ENCODE measurements at places on chromosomes 1 and 21.

- no peak for DNase-seq
These were observed 51.0 kb downstream of the C4BPA start for GRCh38 chr1:207155028-207155427.

DNA sequence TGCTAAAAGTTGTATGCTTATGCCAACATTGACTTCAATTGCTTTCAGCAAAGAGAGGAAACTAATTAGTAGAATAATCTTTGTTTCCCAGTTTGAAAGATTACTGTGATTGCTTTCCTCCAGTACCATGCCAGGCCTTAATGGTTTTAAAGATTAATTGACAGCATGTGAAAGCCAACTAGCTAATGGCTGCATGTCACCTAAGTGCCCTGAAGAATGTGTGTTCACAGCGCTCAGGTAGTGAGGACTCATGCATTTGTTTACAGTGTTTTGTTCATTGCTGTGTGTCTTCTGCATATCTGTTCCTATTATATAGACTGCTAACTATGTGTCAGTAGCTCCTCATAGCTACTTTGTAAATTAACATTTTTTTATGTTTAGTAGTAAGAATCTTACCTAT, 335.6 kb downstream of the LRRIQ3 start:
- DNase-seq = no peak

DNA sequence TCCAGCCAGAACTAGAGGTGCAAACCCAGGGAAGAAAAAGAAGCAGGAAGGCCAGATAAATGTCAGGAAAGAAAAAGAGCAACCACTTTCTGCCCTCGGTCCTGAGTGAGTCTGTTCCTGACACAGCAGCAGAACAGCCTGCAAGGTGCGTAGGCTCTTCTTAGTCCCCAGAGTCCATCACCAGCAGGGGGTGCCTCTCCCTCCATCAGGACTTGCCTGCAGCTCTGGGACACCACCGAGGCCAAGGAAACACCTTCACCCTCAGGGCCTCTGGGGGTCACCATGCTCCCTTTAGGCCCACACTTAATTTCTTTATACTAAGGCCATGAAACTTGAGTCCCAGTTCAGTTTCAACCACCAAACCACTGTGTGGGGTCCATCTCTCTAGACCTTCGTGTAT, 43.7 kb upstream of the NFASC start:
- DNase-seq = peak; percentile 58

GRCh38 chr1:42385283-42385682, 4.7 kb downstream of the RIMKLA start:
- DNase-seq = no peak

DNA sequence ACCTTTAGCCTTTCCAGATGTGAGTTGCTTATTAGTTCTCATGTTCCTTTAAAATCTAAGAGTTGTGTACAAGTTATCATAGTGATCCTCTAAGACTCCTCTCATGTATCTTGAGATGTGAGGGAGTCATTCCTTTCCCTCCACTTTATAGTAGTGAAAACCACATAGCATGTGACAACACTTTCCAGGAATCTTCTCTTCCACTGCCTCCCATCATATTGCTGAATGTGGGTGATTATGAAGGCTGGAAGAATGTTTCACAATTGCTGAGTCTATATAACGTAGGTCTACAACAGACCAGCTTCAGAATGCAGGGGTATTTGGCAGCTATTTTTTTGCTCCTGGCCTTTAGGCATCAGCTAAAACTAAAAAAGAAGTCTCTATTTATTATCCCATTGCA, 44.7 kb upstream of the LRRC7 start:
- DNase-seq = no peak

- no peak for DNase-seq
These were observed 4.1 kb downstream of the PTPRU start for GRCh38 chr1:29240400-29240837.

GRCh38 chr1:61337441-61337951, 255.1 kb downstream of the NFIA start:
- DNase-seq = no peak

DNA sequence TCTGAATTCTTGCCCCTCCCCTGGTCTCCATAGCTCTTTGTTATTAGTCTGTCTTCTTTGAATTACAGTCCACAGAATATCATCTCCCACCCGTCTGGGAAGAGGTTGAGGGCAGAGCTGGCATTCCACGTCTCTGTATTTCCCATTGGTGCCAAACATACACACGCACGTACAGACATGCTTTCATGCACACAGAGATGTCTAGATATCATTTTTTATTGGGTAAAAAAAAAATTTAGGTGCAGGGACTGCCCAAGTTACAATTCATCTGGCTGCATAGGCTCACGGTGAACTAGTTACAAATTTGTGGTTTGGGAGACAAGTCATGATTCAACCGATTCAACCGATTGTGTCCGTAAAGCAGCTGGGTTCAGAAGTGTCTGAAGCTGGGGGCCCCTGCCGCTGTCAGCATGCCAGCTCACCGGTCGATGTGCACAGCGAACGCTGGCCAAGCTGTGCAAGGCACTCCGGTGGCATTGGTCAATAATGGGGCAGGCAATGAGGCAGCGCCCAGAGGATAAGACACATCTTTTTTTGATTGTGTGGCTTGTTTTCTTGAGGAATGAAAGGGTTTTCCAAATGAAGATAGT, 73.7 kb downstream of the KCNN3 start:
- DNase-seq = no peak

GRCh38 chr1:159938211-159938852, 7.1 kb downstream of the IGSF9 start:
- no peak for DNase-seq

DNA sequence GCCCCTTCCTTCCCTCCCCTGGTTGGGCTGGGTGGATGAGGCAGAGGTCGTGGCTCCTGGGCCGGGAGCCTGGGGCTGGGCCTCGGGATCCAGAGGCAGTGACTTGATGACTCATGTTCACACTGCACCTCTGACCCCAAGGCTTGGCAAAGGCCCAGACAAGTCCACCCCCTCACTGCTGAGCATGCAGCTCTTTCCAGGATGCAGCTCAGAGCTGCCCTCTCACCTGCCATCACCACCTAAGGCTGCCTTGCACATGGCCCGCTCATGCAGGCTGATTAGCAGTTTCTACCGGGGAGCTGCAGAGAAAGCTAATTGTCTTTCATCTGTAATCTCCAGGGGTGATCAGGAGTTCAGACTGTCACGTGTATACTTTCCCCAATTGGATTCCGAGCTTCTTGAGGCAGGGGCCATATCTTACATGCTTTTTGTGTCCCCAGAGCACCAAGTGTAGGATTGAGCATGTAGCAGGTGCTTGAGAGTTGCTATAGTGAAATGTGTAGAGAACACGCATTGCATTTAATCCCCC, 62.1 kb downstream of the LRRN2 start:
- DNase-seq = no peak

- no peak for DNase-seq
These were observed 257.0 kb downstream of the GRIK1 start for GRCh38 chr21:29682800-29683199.

GRCh38 chr1:20936621-20937020, 149.5 kb upstream of the HP1BP3 start:
- no peak for DNase-seq

- no peak for DNase-seq
These were observed 102.0 kb upstream of the C8B start for GRCh38 chr1:57067863-57068262.

- no peak for DNase-seq
These were observed 12.9 kb upstream of the NOS1AP start for GRCh38 chr1:162056579-162056978.

GRCh38 chr1:66890621-66891020, 34.0 kb downstream of the DNAI4 start:
- no peak for DNase-seq

DNA sequence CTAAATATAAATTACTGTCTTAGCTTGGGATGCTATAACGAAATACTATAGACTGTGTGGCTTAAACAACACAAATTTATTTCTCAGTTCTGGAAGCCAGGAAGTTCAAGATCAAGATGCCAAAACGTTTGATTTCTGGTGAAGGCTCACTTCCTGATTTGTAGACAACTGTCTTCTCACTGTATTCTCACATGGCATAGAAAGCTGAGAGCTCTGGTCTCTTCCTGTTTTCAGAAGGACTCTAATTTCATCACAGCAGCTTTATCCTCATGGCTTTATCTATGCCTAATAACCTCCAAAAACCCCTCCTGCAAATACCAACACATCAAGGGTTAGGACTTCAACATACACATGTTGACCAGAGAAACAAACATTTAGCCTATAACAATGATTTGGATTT, 1795.5 kb downstream of the MRPL39 start:
- DNase-seq = no peak

DNA sequence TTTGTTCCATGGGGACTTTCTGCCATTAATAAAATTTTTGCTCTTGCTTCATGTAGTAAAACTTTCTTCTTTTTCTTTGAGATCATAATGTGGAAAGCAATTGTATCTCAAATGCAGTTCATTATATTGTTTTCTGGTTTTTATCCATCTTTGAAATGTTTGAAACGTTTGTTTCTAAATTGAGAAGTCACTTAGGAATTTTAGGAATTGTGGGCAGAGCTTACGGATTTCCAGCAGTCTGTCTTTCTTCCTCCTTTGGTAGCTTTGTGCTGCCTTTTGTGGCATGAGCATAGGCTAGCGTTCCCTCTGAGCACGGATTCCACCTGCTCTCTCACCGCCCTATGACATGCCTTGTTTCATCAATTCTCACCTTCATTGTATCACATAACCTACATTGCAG, 2.9 kb upstream of the ST6GALNAC5 start:
- no peak for DNase-seq

GRCh38 chr1:234213658-234214128, 159.6 kb upstream of the COA6 start:
- no peak for DNase-seq

Data from stimulated activated CD8-positive, alpha-beta memory T cell treated with anti-CD3 and anti-CD28 coated beads, Interleukin-4, amount 100 ng/mL, for 48 hours (primary cell).